ENCODE measurements at places on chromosomes 4 and X.

- DNase-seq, result no peak
- no peaks in the 10 kb centered on the region for H3K36me3 ChIP-seq
- H3K27me3 ChIP-seq, result no peaks in the 10 kb centered on the region
- no peak overlapping the region for H3K27ac ChIP-seq
- H3K4me1 ChIP-seq, result no peaks in the 10 kb centered on the region
Measured at GRCh38 chrX:2284601-2285000, 216.2 kb downstream of the DHRSX start.

- no peaks in the 10 kb centered on the region for H3K27me3 ChIP-seq
- H3K27ac ChIP-seq, result no peak overlapping the region
- no peak for DNase-seq
- no peak overlapping the region for H3K4me3 ChIP-seq
- H3K36me3 ChIP-seq, result no peaks in the 10 kb centered on the region
Measured at GRCh38 chr4:182504463-182504862, 261.3 kb downstream of the TENM3 start.

- no peak for DNase-seq
- no peaks in the 10 kb centered on the region for H3K27me3 ChIP-seq
- no peaks in the 10 kb centered on the region for H3K36me3 ChIP-seq
- no peak overlapping the region for H3K27ac ChIP-seq
Measured at GRCh38 chr4:132955146-132955545, 193.9 kb upstream of the PCDH10 start.

DNA sequence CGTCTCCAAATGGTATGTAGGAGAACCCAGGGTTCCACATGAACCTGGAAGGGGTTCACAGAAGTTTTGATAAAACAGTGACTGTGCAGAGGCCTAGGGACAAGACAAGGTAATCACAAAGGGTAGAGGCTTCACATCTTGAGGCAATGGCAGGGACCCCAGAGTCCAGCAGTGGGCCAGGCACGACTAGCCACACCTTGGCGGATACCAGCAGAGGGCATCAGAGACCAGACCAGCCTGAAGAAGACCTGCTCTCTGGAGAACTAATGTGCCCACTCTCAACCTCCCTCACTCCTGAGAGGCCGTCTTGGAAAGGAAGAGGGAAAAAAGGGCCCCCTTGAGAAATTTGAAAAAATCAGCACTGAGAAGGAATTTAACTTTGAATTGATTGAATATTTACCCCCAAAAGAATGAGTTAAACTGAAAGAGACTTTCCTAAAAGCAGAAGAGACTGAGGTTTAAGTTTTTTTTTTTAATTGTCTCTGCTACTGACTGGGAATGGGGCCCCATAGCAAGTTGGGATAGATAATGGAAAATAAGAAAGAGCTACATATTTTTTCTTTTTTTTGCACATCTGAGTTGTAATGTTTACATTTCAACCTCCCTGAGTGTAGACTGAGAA is 243.8 kb upstream of the JADE1 start:
- peaks cover 37% of the 10 kb centered on the region for H3K4me1 ChIP-seq
- H3K27me3 ChIP-seq, result no peaks in the 10 kb centered on the region
- no peak overlapping the region for H3K27ac ChIP-seq
- no peaks in the 10 kb centered on the region for H3K36me3 ChIP-seq

DNA sequence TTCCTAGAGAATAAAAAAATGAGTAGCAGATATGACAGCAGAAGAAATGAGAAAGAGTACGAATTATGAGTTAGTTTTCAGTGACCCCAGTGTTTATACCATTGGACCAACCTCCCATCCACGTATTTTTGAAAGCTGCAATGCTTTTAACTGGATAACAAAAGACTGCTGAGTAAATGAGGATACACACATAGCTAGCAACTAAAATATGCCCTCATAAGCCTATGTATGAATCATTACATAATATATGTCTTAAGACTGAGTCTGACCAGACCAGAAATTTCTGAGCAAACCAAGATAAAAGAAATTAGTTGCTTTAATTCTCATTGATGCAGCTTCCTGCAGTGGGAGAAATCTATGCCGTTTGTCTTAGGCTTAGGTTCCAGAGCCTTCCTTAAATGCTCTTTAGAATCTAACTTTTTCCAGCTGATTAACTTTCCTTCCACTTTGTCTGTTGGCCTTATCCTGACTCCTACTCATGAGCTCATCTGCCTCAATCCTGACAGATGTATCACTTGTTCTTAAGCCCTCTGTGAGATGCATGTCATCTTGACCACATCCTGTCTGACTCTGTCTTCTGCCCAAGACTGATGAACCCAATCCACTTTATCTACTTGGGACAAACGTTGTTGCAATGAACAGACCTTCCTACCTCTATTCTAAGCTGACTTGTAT is 301.4 kb upstream of the AADAT start:
- H3K4me3 ChIP-seq, result no peak overlapping the region
- H3K4me1 ChIP-seq, result no peaks in the 10 kb centered on the region
- H3K27me3 ChIP-seq, result no peaks in the 10 kb centered on the region
- H3K27ac ChIP-seq, result no peak overlapping the region
- no peaks in the 10 kb centered on the region for H3K36me3 ChIP-seq
- no peak for DNase-seq

DNA sequence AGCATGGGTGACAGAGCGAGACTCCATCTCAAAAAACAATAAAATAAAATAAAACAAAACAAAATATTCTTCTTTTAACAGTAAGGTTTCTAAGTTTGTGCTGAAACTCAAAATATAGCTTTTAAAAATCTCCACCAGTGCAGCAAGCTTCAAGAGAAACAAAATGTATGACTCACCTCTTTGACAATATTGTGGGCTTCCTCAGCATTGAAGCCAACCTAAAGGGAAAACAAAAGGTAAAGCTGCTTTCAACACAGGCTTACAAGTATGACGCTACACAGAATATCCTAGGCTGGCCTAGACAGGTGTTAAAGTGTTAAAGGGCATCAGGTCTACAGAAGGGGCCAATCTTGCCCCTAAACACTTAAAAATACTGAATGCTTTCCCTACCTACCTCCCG is 1.2 kb downstream of the DYNLT3 start:
- H3K27ac ChIP-seq, result no peak overlapping the region
- no peaks in the 10 kb centered on the region for H3K36me3 ChIP-seq
- no peak for DNase-seq
- H3K27me3 ChIP-seq, result no peaks in the 10 kb centered on the region
- H3K4me3 ChIP-seq, result no peak overlapping the region

GRCh38 chrX:13121020-13121555 is 76.7 kb upstream of the FAM9C start:
- no peak for DNase-seq
- peaks cover 53% of the 10 kb centered on the region for H3K4me1 ChIP-seq
- no peaks in the 10 kb centered on the region for H3K27me3 ChIP-seq
- no peaks in the 10 kb centered on the region for H3K36me3 ChIP-seq

DNA sequence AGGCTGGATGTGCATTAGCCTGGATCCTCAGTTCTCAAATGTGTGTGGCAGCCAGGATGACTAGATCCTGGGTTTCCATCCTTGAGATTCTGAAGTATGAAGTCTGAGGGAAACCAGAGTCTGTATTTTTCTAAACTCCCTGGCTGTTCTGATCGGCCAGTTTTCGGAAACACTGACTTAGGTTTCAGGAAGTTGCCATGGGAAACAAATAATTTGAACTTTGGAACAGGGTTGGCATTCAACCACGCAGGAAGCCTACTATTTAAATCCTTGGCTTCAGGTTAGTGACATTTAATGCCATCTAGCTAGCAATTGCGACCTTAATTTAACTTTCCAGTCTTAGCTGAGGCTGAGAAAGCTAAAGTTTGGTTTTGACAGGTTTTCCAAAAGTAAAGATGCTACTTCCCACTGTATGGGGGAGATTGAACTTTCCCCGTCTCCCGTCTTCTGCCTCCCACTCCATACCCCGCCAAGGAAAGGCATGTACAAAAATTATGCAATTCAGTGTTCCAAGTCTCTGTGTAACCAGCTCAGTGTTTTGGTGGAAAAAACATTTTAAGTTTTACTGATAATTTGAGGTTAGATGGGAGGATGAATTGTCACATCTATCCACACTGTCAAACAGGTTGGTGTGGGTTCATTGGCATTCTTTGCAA is 67.6 kb downstream of the PDGFRA start:
- DNase-seq, result no peak
- no peaks in the 10 kb centered on the region for H3K36me3 ChIP-seq
- H3K27me3 ChIP-seq, result no peaks in the 10 kb centered on the region
- no peak overlapping the region for H3K27ac ChIP-seq

GRCh38 chr4:140277576-140277975 is 95.9 kb upstream of the SCOC start:
- no peak for DNase-seq
- H3K27me3 ChIP-seq, result no peaks in the 10 kb centered on the region
- no peak overlapping the region for H3K27ac ChIP-seq

DNA sequence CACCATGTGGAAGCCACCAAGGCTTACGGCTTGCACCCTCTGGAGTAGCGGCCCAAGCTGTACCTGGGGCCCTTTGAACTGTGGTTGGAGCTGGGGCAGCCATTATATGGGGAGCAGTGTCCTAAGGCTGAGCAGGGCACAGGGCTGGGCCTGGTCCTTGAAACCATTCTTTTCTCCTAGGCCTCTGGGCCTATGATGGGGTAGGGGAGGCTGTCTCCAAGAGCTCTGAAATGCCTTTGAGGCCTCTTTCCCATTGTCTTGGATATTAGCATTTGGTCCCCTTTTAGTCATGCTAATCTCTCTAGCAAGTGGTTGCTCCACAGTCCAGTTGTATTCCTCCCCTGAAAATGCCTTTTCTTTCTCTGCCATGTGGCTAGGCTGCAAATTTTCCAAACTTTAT is 96.4 kb upstream of the ARX start:
- no peak overlapping the region for H3K27ac ChIP-seq
- H3K4me1 ChIP-seq, result no peaks in the 10 kb centered on the region
- H3K36me3 ChIP-seq, result no peaks in the 10 kb centered on the region
- no peak overlapping the region for H3K4me3 ChIP-seq
- DNase-seq, result no peak

DNA sequence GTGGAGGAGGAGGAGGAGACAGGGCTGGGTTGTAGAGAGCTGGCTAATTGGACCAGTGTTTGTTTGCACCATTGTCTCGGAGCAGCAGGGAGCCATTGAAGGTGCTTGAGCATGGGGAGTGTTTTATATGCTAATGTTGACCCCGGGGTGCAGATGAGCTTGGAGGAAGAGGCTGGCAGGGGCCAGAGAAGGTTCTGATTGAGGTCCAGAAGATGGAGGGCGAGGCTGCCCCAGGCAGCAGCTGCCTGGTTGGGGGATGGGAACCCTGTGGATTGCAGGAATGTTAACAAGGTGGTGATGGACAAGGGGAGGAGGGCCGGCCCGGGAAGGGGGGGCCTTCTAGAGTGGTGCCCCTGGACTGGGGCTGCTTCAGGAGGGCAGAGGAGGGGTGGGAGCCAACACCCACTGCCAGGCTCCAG is 18.0 kb downstream of the DOK7 start:
- no peak overlapping the region for H3K4me3 ChIP-seq
- H3K27ac ChIP-seq, result no peak overlapping the region
- no peaks in the 10 kb centered on the region for H3K27me3 ChIP-seq
- no peaks in the 10 kb centered on the region for H3K36me3 ChIP-seq

DNA sequence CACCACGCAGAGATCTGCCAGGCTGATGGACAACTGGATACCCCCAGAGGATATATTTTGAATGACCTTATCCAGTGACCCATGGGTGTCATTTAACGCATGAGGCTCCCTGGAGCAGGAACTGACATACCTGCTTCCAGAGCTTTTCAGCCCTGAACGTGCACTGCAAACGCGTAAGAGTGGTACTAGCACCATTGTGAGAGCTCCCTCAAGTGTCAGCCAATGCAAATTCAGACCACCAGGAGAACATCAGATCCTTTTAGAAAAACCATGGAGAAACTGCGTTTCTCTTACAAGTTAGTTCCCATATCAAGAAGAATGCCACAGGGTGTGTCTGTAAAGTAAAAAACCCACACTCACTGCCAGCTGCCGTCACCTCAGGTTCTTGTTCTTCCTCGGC is 7.3 kb downstream of the TREX2 start:
- H3K27me3 ChIP-seq, result no peaks in the 10 kb centered on the region
- no peak overlapping the region for H3K27ac ChIP-seq
- no peaks in the 10 kb centered on the region for H3K36me3 ChIP-seq
- H3K4me1 ChIP-seq, result no peaks in the 10 kb centered on the region

DNA sequence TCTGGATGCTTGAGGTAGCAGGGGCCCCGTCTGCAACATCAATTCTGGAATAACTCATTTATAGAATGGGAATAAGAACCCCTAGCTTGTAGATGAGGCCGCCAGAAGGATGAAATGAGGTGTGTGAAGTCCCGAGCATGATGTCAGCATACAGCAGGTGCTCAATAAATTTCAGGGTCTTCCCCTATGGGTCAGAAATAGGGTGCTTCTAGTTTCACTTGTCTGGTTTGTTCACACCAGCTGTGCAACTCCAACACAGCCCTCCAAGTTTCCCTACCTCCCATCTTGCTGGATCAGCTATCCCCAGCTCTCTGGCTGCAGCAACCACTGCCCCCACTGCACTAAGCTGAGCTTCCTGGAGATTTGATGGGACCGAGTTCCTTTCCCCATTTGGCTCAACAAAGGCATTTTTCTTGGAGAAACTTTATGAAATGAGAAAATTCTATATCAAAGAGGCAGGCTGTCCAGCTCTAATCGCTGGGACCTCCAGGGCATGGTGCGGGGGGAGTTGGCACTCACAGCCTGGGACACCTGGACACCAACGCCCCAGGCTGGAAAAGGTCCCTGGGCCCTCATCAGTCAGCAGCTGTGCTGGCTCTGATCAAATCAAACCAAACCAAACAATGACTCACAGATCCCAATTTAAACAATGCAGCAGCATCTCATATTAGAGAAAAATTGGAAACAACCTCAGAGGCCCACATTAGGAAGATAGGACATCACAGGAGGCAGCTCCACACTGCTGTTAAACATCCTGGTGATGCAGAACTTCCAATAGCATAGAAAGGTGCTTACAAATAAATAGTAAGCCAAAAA is 13.3 kb downstream of the SLC2A9 start:
- peaks cover 33% of the 10 kb centered on the region for H3K4me1 ChIP-seq
- no peaks in the 10 kb centered on the region for H3K36me3 ChIP-seq
- no peak overlapping the region for H3K27ac ChIP-seq
- DNase-seq, result no peak
- no peak overlapping the region for H3K4me3 ChIP-seq

DNA sequence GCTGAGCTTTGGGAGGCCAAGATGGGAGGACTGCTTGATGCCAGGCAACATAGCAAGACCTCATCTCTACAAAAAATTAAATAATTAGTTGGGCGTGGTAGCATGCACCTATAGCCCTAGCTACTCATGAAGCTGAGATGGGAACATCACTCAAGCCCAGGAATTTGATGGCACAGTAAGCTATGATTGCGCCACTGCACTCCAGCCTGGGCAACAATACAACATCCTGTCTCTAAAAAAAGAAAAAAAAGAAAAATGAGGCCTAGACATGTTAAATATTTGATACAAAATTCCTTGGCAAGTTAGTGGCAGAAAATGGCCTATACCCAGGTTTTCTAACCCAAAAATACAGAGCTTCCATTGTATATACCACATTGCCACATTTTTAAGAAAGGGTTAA is 88.1 kb upstream of the MAB21L2 start:
- no peak for DNase-seq
- H3K27me3 ChIP-seq, result no peaks in the 10 kb centered on the region
- no peak overlapping the region for H3K4me3 ChIP-seq

DNA sequence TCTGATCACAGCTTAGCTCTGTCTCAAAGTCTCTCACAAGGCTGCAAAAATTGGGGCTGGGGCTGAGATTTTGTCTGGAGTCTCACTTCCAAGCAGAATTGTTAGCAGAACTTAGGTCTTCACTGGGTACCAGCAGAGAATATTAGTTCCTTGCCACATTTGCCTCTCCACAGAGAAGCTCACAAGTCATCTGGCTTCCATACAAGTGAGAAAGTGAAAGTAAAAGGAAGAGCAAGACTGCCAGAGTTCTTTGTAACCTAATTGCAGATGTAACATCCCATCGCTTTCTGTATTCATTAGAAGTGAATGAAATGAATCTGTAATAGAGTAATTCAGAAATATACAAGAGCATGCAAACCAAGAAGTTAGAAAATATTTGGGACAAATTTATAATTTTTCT is 624.1 kb upstream of the GNPDA2 start:
- H3K4me1 ChIP-seq, result no peaks in the 10 kb centered on the region
- H3K27ac ChIP-seq, result no peak overlapping the region
- H3K36me3 ChIP-seq, result no peaks in the 10 kb centered on the region
- no peak for DNase-seq
